ENCODE measurements at places on chromosomes 1 and 21.

DNA sequence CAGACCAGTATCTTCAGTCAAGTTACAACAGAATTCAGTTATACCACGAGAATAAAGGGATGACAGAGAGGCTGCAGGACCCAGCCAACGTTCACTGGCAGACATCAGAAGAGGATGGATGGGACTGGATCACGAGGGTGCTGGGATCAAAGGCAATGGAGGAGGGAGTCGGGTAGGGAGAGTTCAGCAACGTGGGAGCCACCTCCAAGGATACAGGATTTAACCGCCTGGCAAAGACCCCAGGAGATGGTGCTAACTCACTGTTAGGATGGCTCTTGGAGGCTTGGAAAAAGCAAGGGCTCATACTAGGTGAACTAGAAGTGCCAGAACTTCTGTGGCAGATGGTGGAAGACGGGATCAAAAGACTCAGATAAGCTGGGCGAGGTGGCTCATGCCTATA, 99.1 kb upstream of the DISP3 start:
- no peak for DNase-seq

DNA sequence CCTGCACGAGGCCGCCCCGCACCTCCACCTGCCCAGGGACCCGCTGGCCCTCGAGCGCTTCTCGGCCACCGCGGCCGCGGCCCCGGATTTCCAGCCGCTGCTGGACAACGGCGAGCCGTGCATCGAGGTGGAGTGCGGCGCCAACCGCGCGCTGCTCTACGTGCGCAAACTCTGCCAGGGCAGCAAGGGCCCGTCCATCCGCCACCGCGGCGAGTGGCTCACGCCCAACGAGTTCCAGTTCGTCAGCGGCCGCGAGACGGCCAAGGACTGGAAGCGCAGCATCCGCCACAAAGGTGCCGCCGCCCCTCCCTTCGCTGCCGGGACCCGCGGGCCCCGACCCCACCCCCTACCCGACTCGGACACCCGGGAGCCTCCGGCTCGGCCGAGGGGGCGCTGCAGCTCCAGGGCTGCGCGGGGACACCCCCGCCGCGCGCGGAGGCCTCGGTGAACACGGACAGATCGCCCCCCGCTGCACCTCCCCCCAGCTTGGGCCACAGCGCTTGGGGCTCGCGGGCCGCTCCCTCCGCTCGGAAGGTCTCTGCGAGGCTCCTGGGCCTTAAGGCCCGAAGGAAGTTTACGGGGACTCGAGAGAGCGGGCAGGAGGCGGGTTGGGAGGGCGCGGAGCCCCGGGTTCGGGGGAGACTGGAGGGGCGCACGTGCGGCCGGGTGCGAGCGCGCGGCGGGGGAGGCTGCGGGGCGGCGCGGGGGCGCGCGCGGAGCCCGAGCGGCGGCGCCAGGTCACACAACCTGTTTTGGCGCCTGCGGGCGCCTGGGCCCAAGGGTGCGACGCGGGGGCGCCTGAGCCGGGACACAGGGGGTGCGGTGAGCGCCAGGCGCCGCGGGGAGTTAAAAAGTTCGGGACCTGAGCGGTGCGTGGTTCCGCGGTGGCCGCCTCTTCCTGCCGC, 1.2 kb downstream of the SAMD11 start:
- DNase-seq: no peak

DNA sequence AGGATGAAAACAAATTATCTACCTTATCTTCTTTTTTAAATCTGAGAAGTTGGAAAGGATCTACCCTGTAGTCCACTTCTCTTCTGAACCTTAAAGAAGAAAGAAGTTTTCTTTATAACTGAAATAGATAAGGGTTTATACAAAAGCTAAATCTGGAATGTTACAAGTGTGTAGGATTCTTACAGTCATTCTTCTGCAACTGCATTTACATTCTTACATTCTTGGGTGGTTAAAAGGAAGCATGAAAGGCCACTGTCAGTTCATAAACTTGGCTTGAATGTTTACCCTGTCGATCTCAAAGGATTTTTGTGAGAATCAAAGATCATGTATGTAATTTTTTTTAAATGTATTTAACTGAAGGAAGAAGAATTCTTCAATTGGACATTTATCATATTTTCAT, 142.1 kb upstream of the BRINP3 start:
- DNase-seq: no peak

GRCh38 chr1:83816836-83817235, 182.1 kb downstream of the TTLL7 start:
- DNase-seq: no peak

DNA sequence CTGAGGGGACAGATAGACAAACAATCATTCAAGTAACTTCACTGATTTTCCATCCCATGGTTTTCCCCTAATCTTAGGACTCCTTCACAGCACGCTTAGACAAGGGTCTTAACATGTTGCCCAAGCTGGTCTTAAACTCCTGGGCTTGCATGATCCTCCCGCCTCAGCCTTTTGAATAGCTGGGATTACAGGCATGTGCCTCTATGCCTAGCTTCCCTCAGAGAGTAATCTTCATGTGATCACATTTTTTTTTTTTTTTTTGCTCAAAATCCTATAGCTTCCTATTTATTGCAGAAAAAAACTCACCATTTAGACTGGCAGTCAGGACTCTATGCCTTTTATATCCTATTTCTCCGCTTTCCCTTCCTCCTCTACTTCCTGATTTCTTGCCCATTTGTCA, 90.4 kb upstream of the DPH5 start:
- DNase-seq: no peak

GRCh38 chr1:160740133-160740688, 1.2 kb downstream of the SLAMF7 start:
- DNase-seq: no peak

GRCh38 chr1:113940365-113941244, 11.5 kb downstream of the HIPK1 start:
- peak; percentile 28 for DNase-seq
